Activated naive CD8-positive, alpha-beta T cell treated with anti-CD3 and anti-CD28 coated beads, Interleukin-2, amount 10 ng/mL, durations not matched to agents 7 days and 5 days (primary cell): ENCODE measurements at places on chromosomes 6 and 20. TPM values are rescaled to one million over a fixed set of nuclear protein-coding genes. Genes with fewer than 3 reads are reported as not detected.

SYNCRIP gene
- 94.4 TPM for total RNA-seq

DNA sequence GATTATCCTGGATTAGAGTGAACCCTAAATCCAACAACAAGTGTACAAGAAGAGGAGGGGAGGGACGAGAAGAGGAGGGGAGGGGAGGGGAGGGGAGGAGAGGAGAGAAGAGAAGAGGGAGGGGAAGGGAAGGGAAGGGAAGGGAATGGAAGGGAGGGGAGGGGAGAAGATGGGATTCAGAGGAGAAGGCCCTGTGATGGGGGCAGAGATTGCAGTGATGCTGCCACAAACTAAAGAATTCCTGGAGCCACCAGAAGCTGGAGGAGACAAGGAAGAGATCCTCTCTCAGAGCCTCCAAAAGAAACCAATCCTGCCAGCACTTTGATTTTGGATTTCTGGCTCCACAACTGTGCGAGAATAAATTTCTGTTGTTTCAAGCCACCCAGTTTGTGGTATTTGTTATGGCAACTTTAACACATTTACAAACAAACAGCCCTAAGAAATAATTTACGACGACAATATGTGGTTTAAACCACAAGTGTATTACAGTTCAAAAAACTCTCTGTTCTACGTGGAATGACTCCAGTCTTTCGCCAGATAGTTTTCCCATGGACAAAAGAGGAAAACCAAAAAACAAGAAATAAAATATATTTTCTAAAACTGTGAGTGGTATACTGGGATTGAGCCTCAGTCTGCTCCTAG, 235.4 kb downstream of the HDGFL1 start:
- no peaks in the 10 kb centered on the region for H3K27me3 ChIP-seq
- no peak overlapping the region for H3K27ac ChIP-seq
- no peaks in the 10 kb centered on the region for H3K4me1 ChIP-seq
- no peak for DNase-seq
- H3K4me3 ChIP-seq: no peak overlapping the region

GRCh38 chr20:43900496-43900895, 14.2 kb upstream of the TOX2 start:
- DNase-seq: no peak
- no peak overlapping the region for H3K27ac ChIP-seq
- no peaks in the 10 kb centered on the region for H3K36me3 ChIP-seq
- peaks cover 25% of the 10 kb centered on the region for H3K27me3 ChIP-seq
- no peak overlapping the region for H3K4me3 ChIP-seq
- H3K4me1 ChIP-seq: no peaks in the 10 kb centered on the region

DNA sequence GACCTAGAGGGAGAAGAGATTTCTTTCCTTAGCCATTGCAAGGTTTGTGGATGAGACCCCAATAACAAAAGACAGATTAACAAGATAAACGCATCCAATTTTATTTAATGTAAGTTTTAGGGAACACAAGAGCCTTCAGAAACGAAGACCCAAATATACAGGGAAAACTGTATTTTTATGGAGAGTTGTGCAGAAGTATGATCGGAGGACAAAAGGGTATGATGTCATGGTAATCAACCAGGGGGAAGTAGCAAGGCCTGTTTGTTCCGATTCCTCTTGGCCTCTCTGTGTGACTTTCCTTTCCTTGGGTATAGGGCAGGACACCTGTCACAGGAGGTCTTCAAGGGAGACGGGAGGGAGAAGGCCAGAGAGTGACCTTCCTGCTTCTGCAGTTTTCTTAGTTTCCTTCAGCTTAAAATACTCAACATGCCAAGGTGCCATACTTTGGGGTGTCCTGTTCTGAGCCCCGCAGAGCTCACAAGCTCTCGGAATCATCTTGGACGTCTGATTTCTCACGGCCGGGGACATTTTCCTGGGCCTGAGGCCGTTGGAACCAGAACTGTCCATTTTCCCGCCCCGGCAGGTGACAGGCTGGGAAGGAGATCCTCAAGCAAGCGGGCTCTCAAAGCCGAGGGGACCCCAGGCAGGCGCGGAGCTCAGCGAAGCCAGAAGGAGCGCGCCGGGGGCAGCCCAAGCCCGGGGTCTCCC, 21.7 kb downstream of the TMC2 start:
- no peak for DNase-seq
- peaks cover 76% of the 10 kb centered on the region for H3K27me3 ChIP-seq
- H3K4me1 ChIP-seq: peaks cover 2% of the 10 kb centered on the region
- no peak overlapping the region for H3K27ac ChIP-seq
- H3K36me3 ChIP-seq: no peaks in the 10 kb centered on the region

- H3K27ac ChIP-seq: no peak overlapping the region
- no peak overlapping the region for H3K4me3 ChIP-seq
- H3K27me3 ChIP-seq: no peaks in the 10 kb centered on the region
- H3K36me3 ChIP-seq: peaks cover 2% of the 10 kb centered on the region
Measured at GRCh38 chr6:143055213-143055612, 5.5 kb upstream of the AIG1 start.

HLA-DMA gene
- 36.1 TPM for total RNA-seq

- no peaks in the 10 kb centered on the region for H3K36me3 ChIP-seq
- H3K4me1 ChIP-seq: no peaks in the 10 kb centered on the region
- no peak for DNase-seq
- H3K4me3 ChIP-seq: no peak overlapping the region
Measured at GRCh38 chr20:48214601-48215000, 429.3 kb upstream of the SULF2 start.

MATN4 gene
- total RNA-seq: 0.14 TPM

DNA sequence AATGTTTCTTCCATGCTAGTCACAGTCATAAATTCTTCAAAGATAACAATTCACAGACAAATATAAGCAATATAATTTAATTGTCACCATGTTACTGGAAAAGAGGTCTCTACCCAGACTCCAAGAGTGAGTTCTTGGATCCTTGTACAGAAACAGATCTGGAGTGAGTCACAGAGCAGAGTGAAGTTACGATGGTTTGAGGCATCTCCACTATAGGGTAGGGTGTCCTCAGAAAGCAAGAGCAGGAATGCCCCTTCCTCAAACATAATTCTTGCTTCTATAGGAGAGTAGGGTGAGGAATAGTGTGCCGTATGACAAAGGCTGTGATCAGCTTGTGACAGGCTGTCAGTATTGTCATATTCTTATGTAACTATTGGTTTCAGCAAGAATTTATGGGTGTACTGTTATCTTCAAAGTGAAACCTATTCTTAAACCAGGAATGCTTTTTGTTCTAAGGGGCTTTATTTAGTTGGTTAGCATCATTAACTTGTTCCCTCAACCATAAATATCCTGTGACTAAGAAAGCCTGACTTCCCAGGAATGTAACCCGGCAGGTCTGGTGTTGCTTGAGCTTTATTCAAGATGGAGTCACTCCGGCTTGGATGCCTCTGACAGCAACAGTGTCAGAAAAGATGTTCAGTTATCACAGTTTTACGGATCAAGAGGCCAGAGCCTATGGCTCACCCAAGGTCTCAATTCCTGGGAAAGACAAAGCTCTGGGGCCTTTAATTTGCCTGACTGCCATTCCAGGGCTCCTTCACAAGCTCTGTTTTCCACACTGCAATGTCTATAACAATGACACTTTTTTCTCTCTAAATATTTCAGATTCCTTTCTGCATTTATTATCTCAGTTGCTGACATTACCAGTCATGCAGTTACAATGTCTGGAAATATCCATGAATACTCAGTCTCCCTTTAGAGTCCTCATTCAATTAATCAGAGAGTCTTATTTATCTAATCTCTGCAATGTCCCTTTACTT, 298.6 kb downstream of the C6orf118 start:
- no peak overlapping the region for H3K27ac ChIP-seq
- no peaks in the 10 kb centered on the region for H3K4me1 ChIP-seq
- no peak overlapping the region for H3K4me3 ChIP-seq
- no peak for DNase-seq

- no peak overlapping the region for H3K27ac ChIP-seq
- no peaks in the 10 kb centered on the region for H3K27me3 ChIP-seq
- no peaks in the 10 kb centered on the region for H3K36me3 ChIP-seq
Measured at GRCh38 chr6:113539623-113540022, 317.5 kb upstream of the MARCKS start.

BANF2 gene
- not detected for total RNA-seq

BPIFB4 gene
- not detected for total RNA-seq

GRCh38 chr6:47237196-47237595, 72.5 kb downstream of the TNFRSF21 start:
- H3K4me1 ChIP-seq: peaks cover 13% of the 10 kb centered on the region
- H3K36me3 ChIP-seq: no peaks in the 10 kb centered on the region
- H3K27me3 ChIP-seq: peaks cover 2% of the 10 kb centered on the region
- no peak overlapping the region for H3K4me3 ChIP-seq
- DNase-seq: no peak

GRCh38 chr6:130769861-130770260, 57.3 kb upstream of the SMLR1 start:
- DNase-seq: no peak
- H3K4me3 ChIP-seq: no peak overlapping the region
- H3K36me3 ChIP-seq: no peaks in the 10 kb centered on the region
- no peak overlapping the region for H3K27ac ChIP-seq

DNA sequence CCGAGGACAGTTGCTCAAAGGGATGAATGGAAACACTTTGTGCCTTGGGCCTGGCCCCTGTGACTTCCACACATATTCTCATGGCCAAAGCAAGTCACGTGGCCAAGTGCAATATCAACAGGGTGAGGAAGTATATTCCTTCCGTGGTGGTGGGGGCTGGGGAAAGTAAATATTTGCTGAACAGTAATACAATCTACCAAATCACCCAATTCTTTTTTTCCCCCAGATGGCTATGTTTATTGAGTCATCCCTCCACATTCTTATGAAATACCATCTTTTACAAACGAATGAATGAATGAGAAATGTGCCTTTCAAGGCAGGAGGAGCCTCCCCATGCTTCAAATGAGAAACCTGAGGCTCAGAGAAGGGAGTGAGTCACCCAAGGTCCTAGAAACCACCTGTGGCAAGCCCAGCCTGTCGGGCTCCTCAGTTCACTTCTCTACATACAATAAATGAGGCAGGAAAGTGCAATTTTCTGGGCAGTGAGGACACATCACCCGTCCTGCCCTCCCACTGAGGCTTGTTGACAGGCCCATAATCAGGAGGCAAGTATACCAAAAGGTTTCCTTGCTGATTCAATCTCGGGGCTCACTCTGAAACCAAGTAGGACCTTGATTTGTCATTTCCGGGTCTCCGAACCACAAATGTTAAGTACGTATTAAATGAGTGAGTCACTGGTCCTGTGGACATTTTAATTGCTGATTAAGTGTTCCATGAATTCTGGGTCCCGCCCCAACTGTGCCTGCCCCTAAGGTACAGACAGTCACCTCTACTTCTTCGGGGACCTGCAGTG, 25.3 kb upstream of the TOP1 start:
- peaks cover 12% of the 10 kb centered on the region for H3K36me3 ChIP-seq
- H3K4me1 ChIP-seq: peaks cover 36% of the 10 kb centered on the region
- H3K27me3 ChIP-seq: peaks cover 2% of the 10 kb centered on the region

GRCh38 chr6:34510299-34510698, 44.4 kb downstream of the PACSIN1 start:
- peaks cover 2% of the 10 kb centered on the region for H3K36me3 ChIP-seq
- H3K27ac ChIP-seq: no peak overlapping the region
- H3K27me3 ChIP-seq: peaks cover 7% of the 10 kb centered on the region
- H3K4me1 ChIP-seq: no peaks in the 10 kb centered on the region

LRP11 gene
- total RNA-seq: 2.3 TPM

- H3K27ac ChIP-seq: peak overlapping the region; percentile 35
- H3K36me3 ChIP-seq: peaks cover 4% of the 10 kb centered on the region
- DNase-seq: no peak
- peak overlapping the region; percentile 62 for H3K4me3 ChIP-seq
- peaks cover 24% of the 10 kb centered on the region for H3K4me1 ChIP-seq
Measured at GRCh38 chr20:60101201-60101890, 143.1 kb downstream of the CDH26 start.

GGTLC1 gene
- not detected for total RNA-seq

SPAG4 gene
- total RNA-seq: 5.7 TPM

DNA sequence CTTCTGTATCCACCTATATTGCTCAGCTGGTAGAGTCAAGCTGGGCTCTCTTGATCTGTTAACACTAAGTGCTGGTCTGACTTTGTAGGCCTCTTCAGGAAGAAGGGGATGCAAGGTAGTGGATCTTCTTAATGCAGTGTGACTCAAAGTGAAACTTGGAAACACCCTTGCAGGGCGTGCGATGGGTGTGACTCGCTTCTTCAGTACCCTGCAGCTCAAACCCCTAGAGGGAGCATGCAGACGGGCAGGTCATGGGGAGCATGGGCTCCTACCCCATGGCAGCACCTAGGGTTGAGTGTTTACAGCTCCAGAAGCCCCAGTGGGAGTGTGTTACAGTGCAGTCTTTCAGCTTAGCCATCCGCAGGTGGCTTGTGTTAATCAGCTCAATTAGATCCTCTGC, 757 bp upstream of the SAMD3 start:
- H3K27me3 ChIP-seq: no peaks in the 10 kb centered on the region
- peaks cover 18% of the 10 kb centered on the region for H3K36me3 ChIP-seq
- H3K27ac ChIP-seq: peak overlapping the region; percentile 84
- peak; percentile 66 for DNase-seq
- H3K4me3 ChIP-seq: peak overlapping the region; percentile 71

DNA sequence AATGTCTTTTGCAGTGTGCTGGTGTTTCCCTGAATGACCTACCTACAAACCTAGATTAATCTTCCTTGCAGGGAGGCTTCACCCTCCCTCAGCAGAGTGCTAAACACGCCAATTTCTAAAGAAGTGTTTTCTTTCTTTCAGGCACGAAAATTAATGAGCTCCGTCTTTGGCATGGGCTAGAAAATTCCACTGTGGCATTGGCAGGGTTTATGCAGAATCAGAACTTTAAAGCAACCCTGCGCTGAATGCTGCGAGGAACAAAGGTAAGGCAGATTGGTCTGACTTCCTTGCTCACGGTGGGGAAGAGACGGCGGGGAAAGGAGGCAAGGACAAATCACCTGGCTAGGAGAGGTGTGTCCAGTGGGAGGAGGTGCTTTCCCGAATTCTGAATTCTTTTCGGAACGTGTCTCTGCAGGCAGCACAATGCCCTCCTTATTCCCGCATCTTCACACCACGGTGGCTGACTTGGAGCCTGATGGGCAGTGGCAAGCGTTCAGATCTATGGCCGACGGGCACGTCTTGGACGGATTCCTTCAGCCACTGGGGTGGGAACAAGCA, 6.2 kb upstream of the BANF2 start:
- no peaks in the 10 kb centered on the region for H3K4me1 ChIP-seq
- H3K27ac ChIP-seq: no peak overlapping the region
- H3K36me3 ChIP-seq: no peaks in the 10 kb centered on the region
- no peak overlapping the region for H3K4me3 ChIP-seq

DNA sequence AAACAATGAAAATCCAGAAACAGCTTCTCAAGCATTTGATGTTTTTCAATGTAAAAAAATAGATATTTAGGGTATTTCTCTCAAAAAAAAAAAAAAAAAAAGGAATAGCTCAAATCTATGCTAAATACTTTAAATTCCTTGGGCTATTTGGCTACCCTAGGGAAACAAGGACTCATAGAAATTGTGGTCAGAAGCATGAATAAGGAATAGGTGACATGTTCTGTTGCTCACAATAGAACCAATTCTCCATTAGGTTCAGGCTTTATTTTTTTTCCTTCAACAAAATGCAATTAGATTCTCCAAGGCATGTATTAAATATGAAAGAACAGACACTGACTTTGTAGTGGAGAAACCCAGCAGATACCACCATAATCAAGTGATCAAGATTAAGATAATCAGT, 904.3 kb upstream of the FLRT3 start:
- H3K4me3 ChIP-seq: no peak overlapping the region
- H3K4me1 ChIP-seq: no peaks in the 10 kb centered on the region
- DNase-seq: no peak
- H3K27me3 ChIP-seq: no peaks in the 10 kb centered on the region
- no peaks in the 10 kb centered on the region for H3K36me3 ChIP-seq
- H3K27ac ChIP-seq: no peak overlapping the region

DDO gene
- not detected for total RNA-seq
